ENCODE measurements at places on chromosomes 7 and 10.

- DNase-seq, result no peak
Observed at GRCh38 chr7:157073335-157073734, 62.9 kb upstream of the MNX1 start.

DNA sequence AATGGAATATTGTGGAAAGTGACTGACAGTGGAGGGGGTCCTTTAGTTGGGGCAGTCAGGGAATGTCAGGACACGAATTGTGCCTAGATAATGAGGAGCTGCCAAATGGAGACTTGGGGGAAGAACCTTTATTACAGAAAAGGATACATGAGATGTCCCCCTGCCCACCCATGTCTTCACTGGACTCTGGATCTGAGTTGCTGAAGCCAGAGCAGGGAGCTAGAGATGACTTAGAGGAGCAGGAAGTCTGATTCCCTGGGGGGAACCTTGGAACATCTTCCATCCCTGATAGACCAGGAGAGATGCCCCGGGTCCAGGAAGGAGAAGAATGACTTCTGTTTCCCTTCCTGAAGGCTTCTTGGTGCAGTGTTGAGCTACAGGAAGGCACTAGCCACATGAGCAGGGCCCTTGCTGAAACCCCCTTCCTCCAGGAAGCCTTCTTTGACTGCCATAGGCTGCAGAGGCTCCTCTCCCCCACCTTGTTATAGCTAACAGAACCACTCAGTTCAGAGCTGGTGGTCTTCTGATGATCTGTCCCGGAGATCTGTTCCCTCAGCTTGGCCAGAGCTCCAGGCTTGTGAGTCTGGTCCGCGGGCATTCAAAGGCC is 747 bp upstream of the NEURL1 start:
- DNase-seq, result no peak

- DNase-seq, result no peak
Observed at GRCh38 chr10:99329554-99330346, 594 bp downstream of the CNNM1 start.

GRCh38 chr10:106535304-106535953 is 629.1 kb downstream of the SORCS1 start:
- DNase-seq, result no peak

DNA sequence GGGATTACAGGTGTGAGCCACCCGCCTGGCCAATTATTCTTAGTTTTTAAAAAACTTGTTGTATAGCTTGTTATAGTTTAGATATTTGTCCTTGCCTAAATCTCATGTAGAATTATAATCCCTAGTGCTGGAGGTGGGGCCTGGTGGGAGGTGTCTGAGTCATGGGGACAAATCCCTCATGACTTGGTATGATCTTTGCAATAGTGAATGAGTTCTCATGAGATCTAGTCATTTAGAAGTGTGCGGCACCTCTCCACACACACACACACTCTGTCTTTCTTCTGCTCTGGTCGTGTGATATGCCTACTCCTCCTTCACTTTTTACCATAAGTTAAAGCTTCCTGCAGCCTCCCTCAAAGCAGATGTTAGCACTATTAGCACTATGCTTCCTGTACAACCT is 37.2 kb downstream of the FAM149B1 start:
- no peak for DNase-seq

- DNase-seq, result no peak
Observed at GRCh38 chr7:105587909-105588635, 6.8 kb upstream of the EFCAB10 start.

DNA sequence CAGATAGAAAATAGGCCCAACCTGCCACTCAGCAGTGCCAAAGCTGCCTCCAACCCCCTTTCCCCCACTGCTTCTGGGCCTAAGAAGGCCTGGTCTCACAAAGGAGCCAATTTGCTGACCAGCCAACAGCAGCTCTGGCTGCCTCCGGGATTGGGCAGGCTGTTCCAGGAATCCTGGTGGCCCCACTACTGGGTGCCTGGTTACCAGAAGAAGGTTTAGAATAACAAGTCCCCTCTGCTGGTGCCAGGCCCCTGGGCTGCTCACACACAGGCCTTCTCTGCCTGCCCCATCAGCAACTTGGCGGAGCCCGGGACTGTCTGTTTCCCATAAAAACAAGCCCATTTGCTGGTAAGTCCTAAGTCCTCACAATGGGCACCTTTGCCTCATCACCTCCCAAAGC is 1.2 kb downstream of the PHKG1 start:
- DNase-seq, result peak; percentile 31

GRCh38 chr7:30171766-30172447 is 37.1 kb downstream of the MTURN start:
- no peak for DNase-seq

GRCh38 chr7:73890555-73891147 is 29.7 kb downstream of the TMEM270 start:
- DNase-seq, result no peak

DNA sequence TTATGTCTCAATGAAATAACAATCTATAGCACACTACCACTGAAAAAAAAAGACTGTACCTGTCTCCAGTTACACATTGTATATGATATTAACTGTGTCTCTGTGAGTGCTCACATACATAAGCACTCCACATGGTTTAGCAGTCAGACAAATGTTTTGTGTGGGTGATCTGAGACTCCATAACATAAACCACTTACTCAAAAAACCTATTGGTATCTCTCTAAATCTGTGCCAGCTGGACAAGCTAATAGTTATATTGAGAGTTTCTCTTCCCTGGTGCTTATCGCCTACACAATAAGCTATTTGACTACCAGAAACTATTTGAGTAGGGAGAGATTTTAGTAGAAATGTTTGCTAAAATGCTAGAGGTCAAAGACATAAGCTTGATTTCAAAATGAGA is 190.1 kb upstream of the AGR3 start:
- DNase-seq, result no peak

- DNase-seq, result no peak
Observed at GRCh38 chr10:95741807-95742467, 14.0 kb upstream of the ENTPD1 start.

DNA sequence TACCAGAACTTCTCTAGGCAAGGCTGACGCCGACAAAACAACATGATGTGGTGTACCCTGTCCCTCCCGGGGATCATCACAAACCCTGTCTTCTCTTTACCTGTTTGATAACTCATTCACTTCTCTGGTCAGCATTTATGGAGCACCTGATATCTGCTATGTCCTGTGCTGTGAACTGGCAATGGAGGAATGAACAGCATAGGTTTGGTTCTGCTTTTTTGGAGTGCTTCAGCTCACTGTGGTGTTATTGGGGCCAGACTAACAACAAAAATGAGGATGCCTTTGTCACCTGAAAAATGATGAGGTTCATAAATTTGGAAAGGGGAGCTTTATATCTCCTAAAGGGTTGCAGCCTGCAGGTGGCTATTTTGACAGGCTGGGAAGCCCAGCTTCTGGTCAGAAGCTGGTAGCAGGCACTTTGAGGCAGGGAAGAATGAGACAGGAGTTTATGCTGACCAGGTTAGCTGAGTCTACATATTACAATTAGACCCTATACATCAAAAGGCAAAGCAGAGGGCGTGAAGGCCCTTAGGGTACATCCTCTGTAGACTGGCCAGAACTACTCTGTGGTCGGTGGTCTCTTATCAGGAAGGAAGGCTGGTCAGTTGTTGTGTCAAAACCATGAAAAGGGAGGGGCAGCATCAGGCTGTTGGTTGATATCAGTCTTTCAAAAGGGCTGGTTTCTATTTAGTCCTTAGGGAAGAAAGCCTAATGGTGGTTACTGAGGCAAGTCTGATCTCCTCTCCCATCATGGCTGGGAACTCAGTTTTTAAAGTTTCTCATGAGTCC is 42.3 kb downstream of the SH2D4B start:
- no peak for DNase-seq

DNA sequence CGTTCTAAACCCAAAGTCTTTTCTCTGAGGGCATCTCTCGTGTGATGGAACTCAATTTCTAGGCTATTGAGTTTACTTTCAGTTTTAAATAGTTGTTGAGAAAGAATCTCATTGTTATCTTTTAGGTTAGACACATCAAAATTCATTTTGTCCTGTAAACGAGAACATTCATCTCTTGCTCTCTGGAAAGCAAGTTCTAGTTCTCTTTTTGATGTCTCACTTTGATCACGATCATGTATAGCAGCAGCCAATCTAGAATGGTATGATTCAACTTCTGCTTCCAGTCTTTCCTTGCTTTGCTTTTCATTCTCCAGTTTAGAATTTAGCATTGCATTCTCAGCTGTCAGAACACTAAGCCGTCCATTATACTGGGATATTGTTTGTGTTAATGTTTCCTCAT is 65.1 kb downstream of the ANKRD26 start:
- DNase-seq, result no peak

DNA sequence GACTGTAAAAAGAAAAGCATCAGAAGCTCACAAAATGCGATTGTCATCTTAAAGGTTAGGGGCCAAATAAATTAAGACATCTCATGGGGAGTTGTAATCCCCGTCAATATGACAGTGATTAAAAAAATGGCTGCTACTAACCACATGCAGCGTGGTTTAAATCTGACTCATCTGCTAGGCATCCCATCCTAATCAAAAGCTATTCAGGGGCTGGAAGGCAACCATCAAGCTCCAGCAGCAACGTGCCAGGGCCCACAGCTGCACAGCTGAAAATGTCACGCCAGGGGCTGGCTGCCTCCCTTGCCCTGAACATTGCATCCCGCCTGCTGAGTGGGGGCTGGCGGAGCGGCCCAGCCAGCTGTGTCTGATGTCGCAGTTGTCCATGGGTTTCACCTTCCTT is 66.3 kb upstream of the FRMD4A start:
- DNase-seq, result peak; percentile 74

DNA sequence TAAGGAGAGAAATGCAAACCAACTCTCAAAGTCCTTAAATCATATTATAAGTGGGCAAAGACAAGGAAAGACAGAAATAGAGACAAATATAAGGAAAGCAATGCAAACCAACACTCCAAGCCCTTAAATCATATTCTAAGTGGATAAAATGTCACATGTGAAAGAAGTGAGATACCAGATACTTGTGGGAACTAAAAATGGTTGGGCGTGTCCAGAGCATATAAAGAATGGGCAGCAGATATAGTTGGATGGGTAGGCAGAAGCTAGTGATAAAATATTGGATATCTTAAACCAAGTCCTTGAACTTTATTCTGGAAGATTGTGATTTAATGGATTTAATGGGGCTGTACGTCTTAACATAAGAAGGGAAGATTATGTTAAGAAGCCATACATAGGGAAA is 1065.2 kb upstream of the C7orf33 start:
- no peak for DNase-seq

- no peak for DNase-seq
Observed at GRCh38 chr10:123017421-123018165, 8.8 kb downstream of the ACADSB start.

- no peak for DNase-seq
Observed at GRCh38 chr10:72075376-72076115, 12.8 kb downstream of the SPOCK2 start.

DNA sequence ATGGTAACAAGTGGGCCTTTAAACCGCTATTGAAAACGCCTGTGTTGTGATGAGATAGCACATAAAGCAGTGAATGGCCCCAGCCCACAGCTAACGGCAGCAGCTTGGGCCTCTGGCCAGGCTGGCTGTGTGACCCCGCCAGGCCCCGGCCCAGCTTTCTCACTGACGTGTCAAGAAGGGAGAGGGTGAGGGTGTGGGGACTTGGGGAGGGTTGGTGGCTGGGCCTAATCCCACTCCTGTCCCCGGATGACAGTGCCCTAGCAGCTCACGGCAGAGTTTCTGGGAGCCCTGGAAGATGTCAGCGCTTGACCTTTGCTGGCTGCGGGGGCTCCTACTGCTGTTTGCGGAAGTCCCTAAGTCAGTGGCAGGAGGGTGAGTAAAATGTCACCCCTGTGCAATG is 88.9 kb upstream of the SHH start:
- DNase-seq, result no peak

GRCh38 chr10:19688344-19688743 is 127.9 kb upstream of the PLXDC2 start:
- DNase-seq, result no peak
